ENCODE measurements at places on chromosomes 16 and 17.

GRCh38 chr16:1772908-1773702 is at the start of gene MRPS34:
Gene MRPS34, minus strand, starts transcription at chr16:1773134. Its CDS starts 15 bp downstream, at chr16:1773119.
- DNase-seq: peak; percentile 88

GRCh38 chr16:24853169-24853824 is 7.5 kb downstream of the SLC5A11 start:
- no peak for DNase-seq

DNA sequence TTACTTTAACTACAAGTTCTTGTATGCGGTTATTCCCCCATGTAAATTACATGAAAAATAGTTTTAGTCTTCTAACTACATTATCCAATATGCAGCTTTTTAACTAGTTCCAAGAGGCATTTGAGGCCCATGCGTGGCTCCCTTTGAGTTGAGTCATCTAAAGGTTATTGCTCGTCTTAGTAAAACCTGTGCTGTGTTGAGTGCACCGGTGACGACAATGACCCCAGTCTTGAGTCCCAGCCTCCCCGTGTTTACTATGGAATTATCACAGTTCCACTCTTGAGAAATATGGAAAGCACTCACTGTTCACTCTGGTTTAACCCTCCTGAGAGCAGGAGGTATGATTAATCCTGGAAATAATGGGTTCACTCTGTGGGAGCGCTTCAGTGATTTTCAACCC is 119.2 kb downstream of the PITPNC1 start:
- DNase-seq: no peak

DNA sequence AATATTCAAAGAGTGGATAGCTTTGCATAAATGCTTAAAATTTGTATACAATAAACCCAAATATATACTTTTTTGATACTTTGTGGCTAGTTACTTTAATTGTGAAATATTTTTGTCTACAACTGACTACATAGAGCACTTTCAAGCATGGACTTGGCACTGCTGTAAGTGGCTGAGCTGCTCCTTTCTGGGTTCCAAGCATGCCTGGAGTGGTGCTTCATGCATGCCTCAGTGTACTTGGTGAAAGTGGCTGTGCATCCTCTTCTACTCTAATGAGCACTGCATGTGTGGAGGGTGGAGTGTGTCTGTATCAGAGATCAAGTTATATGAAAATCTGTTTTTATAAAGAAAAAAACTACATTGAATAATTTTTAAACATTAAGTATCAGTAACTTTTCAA is 94.1 kb downstream of the OMG start:
- no peak for DNase-seq

DNA sequence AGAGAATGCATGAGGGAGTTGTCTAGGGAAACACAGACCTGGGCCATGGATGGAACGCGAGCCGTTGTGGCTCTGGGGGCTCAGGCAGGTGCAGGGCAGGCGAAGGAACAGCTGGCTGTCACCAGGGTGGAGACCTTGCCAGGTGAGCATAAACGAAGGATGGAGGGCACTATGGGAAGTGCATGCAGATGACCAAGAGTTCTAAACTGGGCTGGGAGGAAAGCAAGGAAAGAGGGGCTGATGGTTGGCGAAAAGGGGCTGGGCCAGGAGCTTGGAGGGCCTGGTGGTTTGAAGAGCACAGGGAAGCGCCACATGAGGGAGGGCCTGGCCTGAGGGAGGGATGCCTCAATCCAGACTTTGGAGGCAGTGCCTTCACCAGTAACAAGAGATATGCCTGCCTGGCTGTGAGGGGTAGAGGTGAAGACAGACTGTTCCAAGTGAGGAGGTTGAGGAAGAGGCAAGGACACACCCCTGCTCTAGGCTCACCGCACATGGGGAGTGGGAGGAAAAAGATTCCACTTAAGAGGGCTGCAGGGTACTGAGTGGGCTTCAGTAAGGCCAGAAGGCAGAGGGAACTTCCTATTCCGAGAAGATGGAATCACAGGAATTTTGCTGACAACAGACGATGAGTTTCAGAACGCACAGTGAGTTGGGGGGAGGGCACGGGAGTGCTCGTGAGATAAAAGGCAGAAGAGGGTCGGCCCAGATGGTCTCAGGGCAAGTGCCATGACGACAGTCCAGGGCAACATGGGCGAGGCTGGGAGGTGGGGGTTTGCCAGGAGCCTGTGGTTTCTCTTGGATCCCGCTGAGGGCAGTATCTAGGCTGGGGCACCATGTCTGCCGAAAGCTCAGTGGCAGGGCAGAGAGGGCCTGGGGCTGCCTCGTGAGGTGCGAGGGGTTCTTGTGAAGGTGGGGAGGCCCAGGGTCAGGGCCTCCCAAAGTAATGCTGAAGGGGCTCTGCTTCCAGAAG is 20.6 kb downstream of the B9D1 start:
- DNase-seq: peak; percentile 37

DNA sequence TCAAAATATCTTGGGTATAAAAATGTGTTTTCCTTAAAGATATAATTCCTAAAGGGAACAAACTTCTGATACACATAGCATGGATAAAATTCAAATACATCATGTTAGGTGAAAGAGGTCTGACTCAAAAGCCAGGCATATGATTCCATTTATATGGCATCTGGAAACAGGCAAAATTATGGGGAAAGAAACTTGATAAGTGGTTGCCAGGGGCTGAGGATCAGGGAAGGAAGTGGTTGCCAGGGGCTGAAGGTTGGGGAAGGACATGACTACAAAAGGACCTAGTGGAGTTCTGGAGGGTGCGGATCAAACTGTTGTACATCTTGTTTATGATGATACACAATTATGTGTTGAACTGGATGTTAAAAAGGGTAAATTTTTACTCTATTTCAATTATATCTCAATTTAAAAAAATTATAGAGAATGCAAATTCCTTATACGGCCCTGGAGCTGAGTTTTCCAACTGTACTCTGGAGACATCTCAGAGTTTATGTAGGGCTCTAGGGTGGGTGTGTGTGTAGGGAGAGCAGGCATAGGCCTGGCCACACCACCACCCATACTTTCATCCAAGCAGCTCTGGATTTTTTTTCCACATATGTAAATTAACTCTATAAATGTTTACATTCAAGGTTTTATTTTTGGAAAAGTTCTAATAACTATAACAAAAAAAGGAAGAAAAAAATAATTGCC is 55.0 kb downstream of the AMFR start:
- no peak for DNase-seq

GRCh38 chr16:4544473-4544872 is 5.9 kb upstream of the CDIP1 start:
- no peak for DNase-seq

DNA sequence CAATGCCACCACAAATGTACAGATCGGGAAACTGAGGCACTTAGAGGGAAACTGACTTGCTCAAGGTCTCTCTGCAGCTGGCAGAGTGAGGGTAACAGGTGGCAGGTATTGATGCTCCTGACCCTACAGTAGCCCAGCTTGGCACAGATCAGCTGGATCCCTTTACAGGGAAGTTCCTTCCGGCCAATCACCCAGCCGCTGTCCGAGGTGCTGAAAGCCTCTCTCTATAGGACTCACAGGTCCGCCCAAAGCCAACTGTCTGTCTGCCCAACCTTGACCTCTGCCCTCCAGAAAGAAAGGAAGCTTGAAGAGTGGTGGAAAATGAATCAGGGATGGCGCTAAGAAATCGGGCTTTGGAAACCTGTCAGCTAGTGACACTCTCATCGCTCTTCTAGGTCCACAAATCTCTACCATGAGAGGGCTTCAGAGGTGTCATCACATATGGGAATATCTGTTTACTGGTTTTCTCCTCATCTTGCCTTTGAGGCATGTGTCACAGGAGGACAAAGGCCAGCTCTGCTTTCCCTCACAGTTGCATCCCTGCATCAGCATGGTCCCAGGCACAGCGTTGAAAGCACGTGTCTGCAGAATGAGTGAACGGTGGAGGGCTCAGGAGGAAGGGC is 246.2 kb downstream of the KATNIP start:
- DNase-seq: peak; percentile 33

GRCh38 chr17:10372906-10373305 is at the start of gene MYH13:
Gene MYH13, minus strand, starts transcription at chr17:10373006. Its CDS starts 8,476 bp downstream, at chr17:10364530.
- DNase-seq: no peak

DNA sequence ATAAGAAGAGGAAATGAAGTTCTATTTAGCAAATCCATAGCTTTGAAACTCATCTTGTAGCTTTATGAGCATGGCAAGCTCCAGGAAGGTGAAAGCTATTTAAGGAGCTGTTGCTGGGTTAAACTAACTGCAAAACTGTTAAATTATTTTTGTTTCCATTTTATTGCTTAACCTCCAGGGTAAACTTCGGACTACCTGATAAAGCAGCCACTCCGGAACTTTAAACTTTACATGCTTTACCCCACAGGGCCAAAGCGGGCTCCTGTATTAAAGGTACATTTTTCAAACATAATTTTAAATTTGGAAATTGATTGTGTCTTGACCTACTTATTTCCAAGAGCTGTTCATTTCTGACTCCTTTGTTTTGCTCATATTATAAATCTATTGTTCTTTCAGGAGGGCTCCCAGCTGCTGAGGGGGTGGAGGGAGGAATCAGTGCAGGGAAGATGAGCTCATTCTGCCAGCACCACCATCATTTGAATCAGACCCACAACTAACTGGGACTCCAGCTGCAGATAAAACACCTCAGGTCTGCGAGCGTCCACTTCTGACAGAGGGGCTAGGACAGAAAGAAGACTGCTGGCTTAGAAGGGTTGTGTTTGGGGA is 157.9 kb downstream of the IRX3 start:
- DNase-seq: no peak

- DNase-seq: peak; percentile 66
These were observed at the start of gene SBK1 for GRCh38 chr16:28291651-28292626. Gene SBK1, plus strand, starts transcription at chr16:28292525. Its CDS starts 24,867 bp downstream, at chr16:28317392.

- DNase-seq: no peak
These were observed 57.3 kb downstream of the CEP95 start for GRCh38 chr17:64564098-64564497.

- peak; percentile 28 for DNase-seq
These were observed 374.0 kb upstream of the ASIC2 start for GRCh38 chr17:33667052-33667509.

DNA sequence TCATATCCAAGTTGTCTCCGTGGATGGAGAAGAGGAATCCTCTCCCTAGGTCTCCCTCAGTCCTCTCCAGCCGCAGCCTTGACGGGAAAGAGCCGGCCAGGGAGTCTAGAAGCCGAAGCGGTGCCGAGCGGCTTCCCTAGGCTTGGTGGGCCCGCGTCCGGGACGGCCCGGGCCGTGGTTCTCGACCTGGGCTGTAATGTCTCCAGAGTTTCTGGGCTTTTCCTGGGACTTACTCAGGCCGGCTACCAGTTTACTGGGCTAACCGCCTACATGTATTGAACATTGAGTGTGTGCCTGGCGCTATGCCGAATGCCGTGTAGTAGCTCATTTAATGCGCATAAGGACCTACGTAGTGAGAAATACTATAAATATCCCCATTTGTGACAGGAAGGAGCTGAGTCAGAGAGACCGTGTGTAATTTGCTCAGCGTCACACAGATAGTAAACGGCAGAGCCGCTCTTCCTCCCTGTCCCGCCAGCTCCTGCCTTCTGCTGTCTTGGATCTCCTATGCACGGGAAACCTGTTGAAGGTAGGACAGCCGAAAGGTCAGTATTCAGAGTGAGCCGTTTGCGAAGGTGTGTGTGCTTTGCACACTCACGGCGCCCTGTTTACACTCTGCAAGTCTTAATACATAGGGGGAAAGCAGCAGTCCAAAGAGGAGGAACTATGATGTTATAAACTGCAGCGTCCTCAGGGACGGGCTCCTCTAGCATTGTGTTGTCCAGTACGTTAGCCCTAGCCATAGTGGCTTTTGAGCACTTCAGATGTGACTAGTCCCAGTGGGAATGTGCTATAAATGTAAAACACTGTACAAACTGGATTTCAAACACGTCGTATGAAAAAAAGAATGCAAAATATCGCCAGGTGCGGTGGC is 723 bp upstream of the SPAG5 start:
- no peak for DNase-seq

- DNase-seq: no peak
These were observed 11.9 kb downstream of the NPTX1 start for GRCh38 chr17:80464486-80464885.

DNA sequence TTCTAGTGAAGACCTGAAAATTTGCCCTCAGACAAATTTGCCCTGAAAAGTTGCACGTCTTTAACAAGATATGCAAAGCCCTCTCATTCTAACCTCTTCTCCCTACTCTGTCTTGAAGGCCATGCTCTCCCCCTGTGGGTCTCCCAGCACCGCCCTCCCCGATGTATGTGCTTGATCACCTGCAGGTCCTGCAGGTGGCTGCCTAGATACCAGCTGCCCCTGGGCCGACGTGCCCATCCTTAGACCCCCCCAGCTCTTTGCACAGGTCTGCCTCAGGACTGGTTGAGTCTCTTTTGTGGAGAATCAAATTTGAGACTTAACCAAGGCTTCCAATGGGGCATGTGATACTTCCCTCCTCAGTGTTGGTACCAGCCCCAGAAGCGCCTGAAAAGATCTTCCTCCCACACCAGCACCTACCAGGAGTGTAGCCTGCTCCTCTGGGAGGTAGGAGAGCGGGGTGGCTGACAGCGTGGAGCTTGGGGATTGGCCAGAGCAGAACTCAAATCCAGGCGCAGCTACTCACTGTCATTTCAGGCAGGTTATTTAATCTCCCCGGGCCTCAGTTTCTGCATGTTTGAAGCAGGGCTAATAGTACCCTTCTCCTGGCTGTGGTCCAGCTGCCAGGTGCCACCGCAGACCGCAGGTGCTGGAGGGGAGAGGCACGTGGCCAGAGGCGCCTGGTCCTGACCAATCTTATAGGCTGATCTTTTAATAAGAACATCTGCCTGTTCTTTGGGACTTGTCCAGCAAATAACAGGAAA is 4.5 kb upstream of the MRPL38 start:
- no peak for DNase-seq

DNA sequence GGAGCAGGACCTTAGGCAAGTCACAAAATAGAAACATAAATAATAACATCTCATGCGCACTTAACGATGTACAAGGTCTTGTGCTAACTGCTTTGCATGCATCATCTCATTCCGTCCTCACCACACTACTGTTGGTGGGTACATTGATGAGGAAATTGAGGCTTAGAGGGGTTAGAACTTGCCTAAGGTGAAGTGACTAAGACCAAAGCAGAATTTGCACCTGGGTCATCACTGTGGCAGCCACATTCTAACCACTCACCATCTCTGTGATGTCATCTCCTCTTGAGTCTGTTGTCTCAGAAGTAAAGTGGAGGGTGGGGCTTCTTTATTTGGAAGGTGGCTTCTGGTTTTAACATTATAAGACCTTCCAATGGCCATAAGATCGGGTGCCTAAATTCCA is 20.4 kb upstream of the TRIM25 start:
- DNase-seq: no peak

DNA sequence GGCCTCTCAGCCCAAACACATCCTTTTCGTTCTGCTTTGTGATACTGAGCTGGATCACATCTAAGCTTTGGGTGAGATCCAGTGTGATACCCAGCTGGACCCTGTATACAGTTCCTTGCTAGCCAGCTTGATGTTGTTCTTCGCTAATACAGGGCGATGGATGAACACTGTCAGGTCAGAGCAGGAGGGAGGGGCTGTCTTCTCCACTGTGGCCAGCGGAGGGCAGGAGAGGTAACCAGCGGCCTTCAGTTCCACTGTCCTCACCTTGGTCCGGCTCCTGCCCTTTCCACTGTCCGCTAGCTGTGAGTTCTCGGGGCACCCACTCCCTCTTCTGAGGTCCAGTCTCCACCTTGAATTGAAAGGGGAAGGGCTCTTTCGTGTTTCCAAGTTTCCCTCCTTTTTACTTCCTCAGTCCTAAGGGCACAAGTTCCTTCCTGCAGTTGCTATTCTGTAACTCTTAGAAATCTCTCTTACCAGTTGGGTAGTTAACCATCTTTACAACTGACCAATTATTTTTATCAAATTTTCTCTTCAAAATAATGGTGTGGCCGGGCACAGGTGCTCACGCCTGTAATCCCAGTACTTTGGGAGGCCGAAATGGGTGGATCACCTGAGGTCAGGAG is 3.0 kb upstream of the ZNF213 start:
- peak; percentile 40 for DNase-seq

- no peak for DNase-seq
These were observed 7.4 kb downstream of the MPG start for GRCh38 chr16:85407-85782.
